WTC11 (cell line): ENCODE measurements at places on chromosomes 7 and 10. TPM values are rescaled to one million over a fixed set of nuclear protein-coding genes. Genes with fewer than 3 reads are reported as not detected.

GRCh38 chr10:27744802-27745731 is 552 bp downstream of the MKX start:
- DNase-seq: no peak

GRCh38 chr7:94012746-94013145 is 8.6 kb upstream of the BET1 start:
- no peak for DNase-seq

MNX1 gene
- 0.32 to 0.46 TPM (median 0.34 TPM) in 3 replicates for total RNA-seq

- DNase-seq: no peak
These were observed 36.7 kb downstream of the CDK6 start for GRCh38 chr7:92799446-92800211.

DNA sequence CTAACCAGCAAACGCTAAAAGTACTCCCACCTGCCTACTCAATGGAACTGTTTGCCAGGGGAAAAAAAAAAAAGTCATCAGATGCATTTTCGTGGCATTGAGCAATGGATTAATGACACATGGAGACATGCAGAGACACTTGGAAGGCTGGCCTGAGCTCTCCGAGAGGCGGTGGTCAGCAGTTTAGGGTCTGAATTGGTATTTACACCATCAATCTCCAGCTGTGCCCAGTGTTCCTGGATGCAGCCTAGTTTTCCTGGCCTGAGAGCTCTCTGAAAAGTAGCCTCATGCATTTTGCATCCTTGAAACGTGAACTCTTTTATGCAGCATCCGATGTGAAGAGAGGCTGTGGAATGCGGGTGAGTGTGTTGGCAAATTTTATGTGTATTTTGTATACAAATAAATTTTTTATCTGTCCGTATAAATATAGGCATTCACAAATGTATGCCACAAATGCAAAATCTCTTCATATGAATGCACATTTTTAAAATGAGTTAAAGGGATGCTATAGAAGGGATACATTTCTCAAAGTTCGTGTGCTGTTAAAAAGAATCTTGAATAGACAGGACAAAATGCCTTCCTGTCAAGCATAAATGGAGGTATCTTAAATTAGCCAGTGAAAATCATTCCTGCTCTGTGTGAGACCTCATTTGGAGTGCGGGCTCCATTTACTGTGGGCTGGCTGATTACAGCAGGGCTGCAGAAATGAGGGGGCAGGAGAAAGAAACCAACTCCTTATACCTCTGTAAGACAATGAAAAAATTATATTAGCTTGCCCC is 137.7 kb upstream of the PFKP start:
- DNase-seq: no peak

MSMB gene
- not detected in 3 replicates for total RNA-seq

- DNase-seq: no peak
These were observed 147.1 kb upstream of the GDF10 start for GRCh38 chr10:47152861-47153349.

- DNase-seq: no peak
These were observed 109.0 kb downstream of the PHF14 start for GRCh38 chr7:11082552-11083213.

DNA sequence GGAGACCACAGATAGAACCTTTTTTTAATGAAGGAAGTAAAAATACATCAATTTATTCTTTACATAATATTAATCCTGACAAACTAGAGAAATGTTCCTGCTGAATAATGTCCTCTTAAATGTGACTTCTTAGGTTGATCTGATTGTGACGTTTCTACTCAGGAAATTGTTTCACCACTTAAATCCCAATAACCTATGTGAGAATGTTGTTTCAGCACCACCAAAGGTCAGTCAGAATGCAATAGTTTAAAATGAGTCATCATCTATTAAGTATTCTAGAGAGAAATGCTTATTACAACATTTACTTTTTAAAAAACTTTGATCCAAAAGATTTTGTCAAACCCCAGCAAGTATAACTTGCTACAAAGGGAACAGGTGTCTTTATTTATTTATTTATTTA is 155.4 kb upstream of the CACNA2D1 start:
- no peak for DNase-seq

DNA sequence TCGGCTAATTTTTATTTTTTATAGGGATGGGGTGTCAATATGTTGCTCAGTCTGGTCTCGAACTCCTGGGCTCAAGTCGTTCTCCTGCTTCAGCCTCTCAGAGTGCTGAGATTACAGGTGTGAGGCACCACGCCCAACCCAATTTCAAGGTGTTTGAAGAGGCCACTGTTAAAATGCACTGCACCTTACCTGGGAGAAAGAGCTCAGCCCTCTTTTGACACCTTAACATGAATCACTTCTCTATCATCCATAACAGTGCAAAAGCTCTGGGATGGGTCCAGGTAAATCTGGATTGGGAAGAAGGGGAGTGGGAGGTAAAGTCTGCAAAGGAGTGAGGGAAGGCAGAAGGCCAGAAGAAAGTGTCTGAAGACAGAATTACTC is 557 bp upstream of the ZNF282 start:
- no peak for DNase-seq

CTAGE8 gene
- 5.6 to 8.4 TPM (median 7.9 TPM) in 3 replicates for total RNA-seq

COL1A2 gene
- total RNA-seq: 81.2 to 96.6 TPM (median 88.1 TPM) in 3 replicates

CRTAC1 gene
- 1.1 to 1.7 TPM (median 1.2 TPM) in 3 replicates for total RNA-seq

WASL gene
- total RNA-seq: 29.9 to 34.4 TPM (median 30.0 TPM) in 3 replicates

MYOZ1 gene
- total RNA-seq: 3.0 to 5.4 TPM (median 4.4 TPM) in 3 replicates

- no peak for DNase-seq
These were observed 8.5 kb upstream of the SFR1 start for GRCh38 chr10:104113376-104113956.
